ENCODE measurements at places on chromosomes 1 and 21.
A peak's percentile ranks its signal among the peaks of the same experiment; 100 is the strongest.

DNA sequence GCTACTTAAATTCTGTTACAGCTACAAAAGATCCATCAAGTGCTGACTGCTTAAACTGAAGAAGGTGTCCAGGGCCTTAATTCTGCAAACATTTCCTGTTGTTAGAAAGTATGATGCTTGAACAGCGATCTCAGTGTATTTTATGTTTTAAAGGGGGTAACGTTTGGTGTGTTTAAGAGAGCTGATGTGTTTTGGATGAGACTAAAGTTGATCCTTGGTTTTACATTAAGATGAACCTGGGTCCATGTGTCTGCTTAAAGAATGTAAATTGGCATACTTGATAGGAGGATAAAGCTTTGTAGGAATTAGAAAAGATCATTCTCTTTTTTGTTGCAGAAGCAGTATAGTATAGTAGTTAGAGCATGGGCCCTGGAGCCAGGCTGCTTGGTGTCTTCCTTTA, 3.6 kb downstream of the IER5 start:
- no peaks in the 10 kb centered on the region for H3K27me3 ChIP-seq
- peak overlapping the region; percentile 96 for H3K4me3 ChIP-seq
- H3K27ac ChIP-seq, result no peak overlapping the region
- peaks cover 64% of the 10 kb centered on the region for H3K36me3 ChIP-seq
- no peak for DNase-seq
- H3K4me1 ChIP-seq, result peaks cover 62% of the 10 kb centered on the region

DNA sequence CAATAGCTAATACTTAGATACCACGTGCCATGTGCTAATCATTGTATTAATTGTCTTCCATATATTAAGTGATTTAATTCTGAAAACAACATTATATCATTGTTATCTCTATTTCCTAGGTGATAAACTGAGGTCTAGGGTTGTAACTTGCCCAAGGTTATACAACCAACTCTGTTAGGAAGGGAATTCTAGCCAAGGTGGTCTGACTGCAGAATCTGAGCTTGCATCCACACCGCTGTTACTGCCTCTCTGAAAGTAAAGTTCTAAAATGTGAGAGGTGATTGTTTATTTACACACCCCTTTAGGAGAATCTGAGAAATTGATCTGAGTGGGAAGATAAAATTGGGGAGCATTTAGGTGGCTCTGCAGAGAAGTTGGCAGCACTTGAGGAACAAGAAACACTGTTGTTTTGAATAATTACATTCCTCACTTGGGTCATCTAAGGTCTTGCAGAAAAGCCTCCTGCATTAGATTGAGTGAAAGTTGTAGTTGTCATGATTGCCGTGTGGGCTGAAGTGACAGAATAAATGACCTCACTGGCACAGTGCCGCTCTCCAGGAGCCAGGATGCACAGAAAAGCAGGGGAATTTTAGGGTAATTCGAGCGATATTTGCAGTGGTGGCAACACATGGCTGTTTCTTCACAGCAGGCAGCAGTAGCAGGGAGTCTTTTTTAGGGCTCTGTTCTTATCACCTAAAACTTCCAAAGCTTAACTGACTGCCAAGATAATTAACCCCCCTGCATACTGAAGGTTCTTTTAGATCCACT, 121.7 kb downstream of the ADGRL4 start:
- no peak for DNase-seq
- no peak overlapping the region for H3K27ac ChIP-seq
- H3K4me1 ChIP-seq, result no peaks in the 10 kb centered on the region
- H3K27me3 ChIP-seq, result no peaks in the 10 kb centered on the region
- H3K4me3 ChIP-seq, result no peak overlapping the region

DNA sequence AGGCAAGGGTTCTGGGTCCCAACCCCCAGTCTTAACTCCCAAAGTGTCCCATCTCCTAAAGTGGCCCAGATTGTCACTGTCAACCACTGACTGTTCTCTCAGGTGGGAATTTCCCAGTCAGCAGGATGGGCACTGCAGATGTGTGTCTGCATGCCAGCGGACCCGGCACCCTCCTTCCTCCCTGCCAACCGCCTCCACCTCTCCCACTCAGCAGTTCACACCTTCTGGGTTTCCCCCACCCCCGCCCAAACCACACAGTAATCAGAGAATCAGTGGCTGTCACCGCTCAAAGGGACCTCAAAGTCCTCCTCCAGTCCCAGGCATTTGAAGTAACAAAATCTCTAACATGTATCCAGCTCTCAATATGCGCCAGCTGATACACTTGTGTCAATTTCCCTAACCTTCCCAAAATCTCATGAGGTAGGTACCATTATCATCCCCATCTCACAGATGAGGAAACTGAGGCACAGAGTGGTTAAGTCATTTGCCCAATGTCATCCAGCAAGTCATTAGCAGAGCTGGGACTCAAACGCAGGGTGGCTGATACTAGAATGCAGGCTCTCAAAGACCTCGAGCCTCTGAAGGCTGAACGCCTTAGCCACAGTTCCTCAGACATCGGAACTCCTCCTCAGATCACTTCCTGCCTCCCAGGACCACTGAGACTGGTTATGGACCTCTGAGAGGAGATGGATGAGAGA, 4.8 kb downstream of the RUNX3 start:
- H3K27ac ChIP-seq, result peak overlapping the region; percentile 96
- peaks cover 76% of the 10 kb centered on the region for H3K36me3 ChIP-seq
- DNase-seq, result peak; percentile 85
- H3K27me3 ChIP-seq, result peaks cover 2% of the 10 kb centered on the region
- peaks cover 80% of the 10 kb centered on the region for H3K4me1 ChIP-seq

DNA sequence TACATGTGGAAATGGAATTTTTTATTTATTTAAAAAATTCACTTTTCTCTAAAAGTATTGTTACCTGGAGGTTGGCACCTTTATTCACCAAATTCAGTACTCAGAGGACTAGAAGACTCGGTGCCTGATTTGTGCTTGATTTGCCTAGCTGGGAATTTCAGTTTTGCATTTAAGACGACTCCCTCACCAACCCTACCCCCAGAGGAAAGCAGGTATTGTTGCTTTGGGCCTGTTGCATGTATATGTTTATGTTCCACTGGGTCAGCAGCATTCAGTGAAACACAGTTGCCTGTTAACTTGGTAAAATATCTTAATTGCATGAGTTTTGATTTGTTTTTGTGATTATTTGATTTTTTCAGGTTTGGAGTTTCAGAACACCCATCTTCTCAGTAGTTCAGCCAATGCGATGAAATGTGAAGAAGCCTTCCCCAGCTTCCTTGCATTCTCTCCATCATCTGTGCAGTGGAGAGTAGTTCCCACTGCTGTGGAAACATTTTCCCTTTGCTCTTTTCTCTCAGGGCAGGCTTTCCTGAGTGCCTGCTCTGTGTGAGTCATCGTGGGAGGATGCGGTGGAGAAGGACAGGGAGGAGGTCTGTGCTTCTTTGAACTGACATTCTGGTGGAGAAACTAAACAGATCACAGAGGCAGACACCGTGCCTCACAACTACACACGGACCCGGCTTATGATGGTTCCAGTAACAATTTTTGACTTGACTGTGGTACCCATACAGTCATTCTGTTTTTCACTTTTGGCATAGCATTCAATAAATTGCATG, 6.4 kb downstream of the ADARB1 start:
- H3K27me3 ChIP-seq, result no peaks in the 10 kb centered on the region
- peak overlapping the region; percentile 61 for H3K27ac ChIP-seq
- H3K4me3 ChIP-seq, result peak overlapping the region; percentile 52
- H3K36me3 ChIP-seq, result peaks cover 31% of the 10 kb centered on the region

GRCh38 chr1:177849130-177849529, 120.7 kb downstream of the SEC16B start:
- no peak overlapping the region for H3K27ac ChIP-seq
- no peaks in the 10 kb centered on the region for H3K27me3 ChIP-seq
- H3K4me3 ChIP-seq, result no peak overlapping the region
- H3K4me1 ChIP-seq, result no peaks in the 10 kb centered on the region

GRCh38 chr1:223289621-223290020, 74.4 kb downstream of the SUSD4 start:
- no peak overlapping the region for H3K27ac ChIP-seq
- H3K27me3 ChIP-seq, result no peaks in the 10 kb centered on the region
- H3K4me3 ChIP-seq, result no peak overlapping the region
- H3K36me3 ChIP-seq, result no peaks in the 10 kb centered on the region
- peaks cover 7% of the 10 kb centered on the region for H3K4me1 ChIP-seq

DNA sequence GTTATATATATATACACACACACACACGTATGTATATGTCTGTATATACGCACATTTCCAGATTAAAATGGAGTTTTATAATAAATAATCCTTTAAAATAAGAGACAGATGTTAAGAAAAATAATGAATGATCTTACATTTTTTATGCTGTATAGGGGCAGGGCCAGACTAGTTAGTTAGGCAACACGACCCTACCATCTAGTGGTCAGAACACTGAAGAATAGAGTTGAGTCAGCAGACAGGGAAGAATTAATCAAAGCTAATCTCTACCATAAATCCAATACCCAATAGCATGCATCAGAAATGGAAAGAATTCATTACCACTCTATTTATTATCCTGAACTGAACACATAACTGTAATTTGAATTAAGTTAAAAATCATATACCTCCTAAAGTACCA, 156.7 kb downstream of the BRINP3 start:
- H3K36me3 ChIP-seq, result no peaks in the 10 kb centered on the region
- H3K27ac ChIP-seq, result no peak overlapping the region
- no peaks in the 10 kb centered on the region for H3K4me1 ChIP-seq
- no peak overlapping the region for H3K4me3 ChIP-seq
- H3K27me3 ChIP-seq, result no peaks in the 10 kb centered on the region

- H3K27ac ChIP-seq, result no peak overlapping the region
- no peak for DNase-seq
- H3K36me3 ChIP-seq, result no peaks in the 10 kb centered on the region
- no peaks in the 10 kb centered on the region for H3K27me3 ChIP-seq
These were observed 1313.1 kb downstream of the MRPL39 start for GRCh38 chr21:24294171-24294570.

GRCh38 chr1:40825435-40825788, 36.8 kb downstream of the CITED4 start:
- H3K27me3 ChIP-seq, result no peaks in the 10 kb centered on the region
- H3K27ac ChIP-seq, result no peak overlapping the region
- peaks cover 16% of the 10 kb centered on the region for H3K4me1 ChIP-seq
- no peaks in the 10 kb centered on the region for H3K36me3 ChIP-seq

DNA sequence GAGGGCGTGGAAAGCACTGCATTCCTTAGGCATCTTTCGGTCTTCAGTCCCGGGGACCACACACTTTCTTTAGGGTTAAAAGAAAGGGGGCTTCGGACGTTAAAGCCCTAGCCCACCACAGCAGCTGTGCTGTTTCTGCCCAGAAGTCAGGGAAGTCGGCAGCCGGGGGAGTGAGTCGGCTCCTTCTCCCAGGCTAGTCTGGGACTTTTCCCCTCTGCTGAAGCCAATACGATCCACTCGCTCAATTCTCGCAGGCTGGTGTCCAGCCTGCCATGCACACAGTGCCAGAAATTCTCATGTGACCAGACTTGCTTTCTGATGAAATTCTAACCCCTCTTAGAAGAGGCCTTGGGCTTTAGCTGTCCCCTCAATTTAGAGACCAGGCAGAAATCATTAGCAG, 67.7 kb downstream of the BCAR3 start:
- peaks cover 38% of the 10 kb centered on the region for H3K4me1 ChIP-seq
- peaks cover 5% of the 10 kb centered on the region for H3K27me3 ChIP-seq
- H3K27ac ChIP-seq, result no peak overlapping the region
- no peak for DNase-seq
- no peak overlapping the region for H3K4me3 ChIP-seq
- no peaks in the 10 kb centered on the region for H3K36me3 ChIP-seq

GRCh38 chr1:93751377-93752250, 70.0 kb upstream of the BCAR3 start:
- H3K4me1 ChIP-seq, result peaks cover 26% of the 10 kb centered on the region
- no peak for DNase-seq
- no peaks in the 10 kb centered on the region for H3K27me3 ChIP-seq
- no peak overlapping the region for H3K4me3 ChIP-seq

GRCh38 chr21:30924146-30924700, 42.8 kb upstream of the KRTAP11-1 start:
- no peak overlapping the region for H3K4me3 ChIP-seq
- no peak for DNase-seq
- H3K36me3 ChIP-seq, result no peaks in the 10 kb centered on the region
- no peak overlapping the region for H3K27ac ChIP-seq
- peaks cover 2% of the 10 kb centered on the region for H3K27me3 ChIP-seq

GRCh38 chr1:71494163-71494562, 413.3 kb upstream of the ZRANB2 start:
- H3K4me3 ChIP-seq, result no peak overlapping the region
- no peak overlapping the region for H3K27ac ChIP-seq
- H3K27me3 ChIP-seq, result no peaks in the 10 kb centered on the region
- no peak for DNase-seq
- H3K36me3 ChIP-seq, result no peaks in the 10 kb centered on the region

- DNase-seq, result no peak
- H3K27me3 ChIP-seq, result no peaks in the 10 kb centered on the region
- no peaks in the 10 kb centered on the region for H3K4me1 ChIP-seq
These were observed 752.1 kb downstream of the LTN1 start for GRCh38 chr21:28240586-28240985.

DNA sequence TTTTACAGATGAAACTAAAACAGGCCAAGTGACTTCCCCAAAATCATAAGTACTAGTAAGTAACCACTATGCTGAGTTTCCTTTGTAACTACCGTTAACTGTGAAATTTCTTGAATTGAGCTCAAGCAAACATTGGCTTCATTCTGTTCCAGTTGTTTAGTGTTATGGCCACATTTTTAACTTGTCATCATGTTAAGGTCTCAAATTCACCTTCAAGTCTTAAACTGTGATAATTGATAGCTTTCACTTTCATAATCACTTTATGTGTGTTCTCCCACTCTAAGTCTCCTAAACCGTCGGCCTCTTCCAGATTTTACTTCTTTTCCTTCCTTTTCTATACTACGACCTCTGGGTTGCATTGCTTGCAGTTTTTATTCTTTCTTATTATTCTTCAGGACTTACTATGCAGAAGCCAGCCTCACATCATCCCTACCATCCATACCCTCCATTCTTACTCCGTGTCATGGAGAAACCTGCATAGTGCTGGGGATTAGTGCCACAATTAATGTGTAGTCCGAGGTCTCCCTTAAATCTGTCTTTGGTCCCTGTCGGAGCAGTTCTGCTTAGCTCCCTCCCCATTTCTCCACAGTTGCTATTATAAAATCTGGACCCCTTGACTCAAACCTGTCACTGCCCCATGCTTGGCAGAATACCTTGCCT, 5.8 kb downstream of the KIF1B start:
- peaks cover 35% of the 10 kb centered on the region for H3K4me1 ChIP-seq
- DNase-seq, result no peak
- no peaks in the 10 kb centered on the region for H3K27me3 ChIP-seq
- H3K27ac ChIP-seq, result peak overlapping the region; percentile 9

DNA sequence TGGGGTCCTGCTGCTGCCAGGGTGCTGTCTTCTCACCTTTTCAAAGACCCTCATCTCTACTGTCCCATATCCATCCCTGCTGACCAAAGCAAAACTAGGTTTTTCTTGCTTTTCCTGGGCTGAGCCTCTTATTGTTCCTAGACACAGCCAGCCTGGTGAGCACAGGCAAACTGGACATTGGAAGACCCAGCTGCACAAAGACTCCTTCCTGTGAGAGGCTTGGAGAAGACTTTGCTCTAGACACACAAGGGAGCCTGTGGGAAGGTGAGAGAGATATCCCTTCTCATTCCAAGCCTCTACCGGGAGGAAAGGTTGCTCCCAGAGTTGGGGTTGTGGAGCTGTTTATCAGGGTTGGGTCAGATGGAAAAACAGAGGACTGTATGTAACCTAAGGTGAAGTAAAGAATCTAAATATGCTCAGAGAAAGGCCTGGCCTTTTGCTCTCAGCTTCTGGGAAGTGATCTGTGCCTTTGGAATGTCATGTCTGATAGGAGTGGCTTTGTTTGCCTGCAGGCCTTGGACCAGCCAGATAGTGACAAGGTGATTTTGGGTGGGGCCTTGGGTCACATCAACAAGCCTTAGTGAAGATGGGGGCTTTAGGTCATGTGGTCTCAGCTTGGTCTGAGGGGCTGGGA, 87.6 kb upstream of the RUNX1 start:
- H3K4me3 ChIP-seq, result no peak overlapping the region
- H3K27me3 ChIP-seq, result no peaks in the 10 kb centered on the region
- no peak for DNase-seq
- H3K36me3 ChIP-seq, result no peaks in the 10 kb centered on the region
- H3K27ac ChIP-seq, result peak overlapping the region; percentile 53
- peaks cover 47% of the 10 kb centered on the region for H3K4me1 ChIP-seq
